ENCODE measurements at places on chromosomes 5 and 9.

DNA sequence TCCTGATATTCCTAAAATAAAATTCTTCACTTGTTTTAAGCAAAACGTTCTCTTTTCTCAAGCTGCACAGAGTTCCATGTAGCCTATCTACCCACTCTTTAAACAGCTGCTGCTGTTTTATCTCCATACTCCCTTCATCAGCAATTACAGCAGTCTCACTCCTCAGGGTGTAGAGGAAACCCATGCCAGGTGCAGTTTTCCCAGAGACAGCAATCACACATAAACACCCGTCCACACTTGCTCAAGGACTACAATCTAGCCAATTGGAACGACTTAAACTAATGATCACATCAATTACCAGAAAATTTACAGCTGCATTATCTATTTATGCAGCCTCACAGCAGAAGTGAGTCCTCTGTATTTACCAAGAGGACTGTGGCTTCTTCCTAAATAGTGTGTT is 141.7 kb downstream of the HTR1A start:
- DNase-seq: no peak

DNA sequence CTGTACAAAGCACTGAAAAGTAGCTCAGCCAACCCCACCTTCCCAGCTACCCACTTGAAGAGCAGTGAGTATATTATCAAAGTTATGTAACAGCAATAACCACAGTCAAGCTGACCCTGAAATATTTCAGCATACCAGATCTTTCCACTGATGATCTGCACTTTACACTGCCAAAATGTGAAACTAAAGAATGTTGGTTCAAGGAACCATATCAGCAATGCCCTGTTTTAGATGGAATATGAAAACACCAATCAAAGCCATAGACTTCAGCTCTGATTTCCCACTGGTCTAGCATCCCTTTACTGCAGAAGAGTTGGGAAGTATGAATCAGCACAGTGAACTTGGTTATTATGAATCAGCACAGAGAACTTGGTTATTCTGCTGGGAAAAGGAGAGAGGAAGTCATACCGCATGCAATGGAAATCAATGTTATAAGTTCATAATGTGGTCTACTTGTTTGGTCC is 20.0 kb downstream of the CEMIP2 start:
- no peak for DNase-seq

- DNase-seq: no peak
These were observed 8.6 kb upstream of the COL15A1 start for GRCh38 chr9:98935071-98935505.

GRCh38 chr5:53411388-53411787 is 69.0 kb upstream of the FST start:
- no peak for DNase-seq

- DNase-seq: no peak
These were observed 430.6 kb downstream of the PIK3R1 start for GRCh38 chr5:68646144-68646543.

GRCh38 chr5:565782-566440 is 41.7 kb upstream of the SLC9A3 start:
- no peak for DNase-seq

DNA sequence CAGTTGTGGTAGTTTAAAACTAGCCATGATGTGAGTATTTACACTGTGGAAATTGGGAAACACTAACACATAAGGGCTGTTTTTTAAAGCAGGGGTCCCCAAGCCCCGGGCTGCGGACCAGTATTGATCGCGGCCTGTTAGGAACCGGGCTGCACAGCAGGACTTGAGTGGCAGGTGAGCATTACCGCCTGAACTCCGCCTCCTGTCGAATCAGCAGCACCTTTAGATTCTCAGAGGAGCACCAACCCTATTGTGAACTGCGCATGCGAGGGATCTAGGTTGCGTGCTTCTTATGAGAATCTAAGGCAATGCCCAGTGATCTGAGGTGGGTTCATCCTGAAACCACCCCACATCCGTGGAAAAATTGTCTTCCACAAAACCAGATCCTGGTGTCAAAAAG is 127.8 kb downstream of the PCSK5 start:
- no peak for DNase-seq

GRCh38 chr5:157745041-157745456 is 1.5 kb downstream of the LSM11 start:
- DNase-seq: no peak
